Activated CD8-positive, alpha-beta memory T cell treated with anti-CD3 and anti-CD28 coated beads, Interleukin-2, amount 50 U/mL, for 48 hours (primary cell): ENCODE measurements at places on chromosomes 2 and 18.

DNA sequence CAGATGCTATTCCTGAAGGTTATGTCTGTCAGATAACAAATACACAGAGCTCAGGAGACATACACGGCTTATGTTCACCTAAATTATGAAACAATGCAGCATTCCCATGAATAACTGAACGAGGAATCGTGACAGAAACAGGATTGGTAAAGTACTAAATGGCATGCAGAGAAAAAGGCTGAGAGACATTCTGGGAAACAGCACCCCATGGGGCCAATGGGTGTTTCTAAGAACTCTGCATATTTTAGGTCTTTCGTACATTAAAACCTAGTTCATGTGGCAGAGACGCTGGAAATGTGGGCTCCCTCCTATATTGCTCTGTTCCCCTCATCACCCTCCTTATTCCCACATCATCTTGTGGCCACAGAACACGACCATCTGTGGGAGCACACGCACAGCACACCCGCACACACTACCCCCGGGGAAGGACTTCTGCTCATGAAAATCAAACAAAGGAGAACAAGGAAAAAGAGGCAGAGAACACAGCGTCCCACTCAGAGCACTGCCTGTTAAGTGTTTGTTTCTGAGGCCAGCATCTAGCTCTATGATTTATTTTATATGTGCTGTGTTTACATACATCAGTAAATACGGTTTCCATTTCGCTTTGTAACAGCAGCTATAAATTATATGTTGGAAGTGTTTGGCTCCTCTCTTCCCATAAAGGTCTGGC lies 143.6 kb downstream of the AFF3 start:
- no peak for DNase-seq

DNA sequence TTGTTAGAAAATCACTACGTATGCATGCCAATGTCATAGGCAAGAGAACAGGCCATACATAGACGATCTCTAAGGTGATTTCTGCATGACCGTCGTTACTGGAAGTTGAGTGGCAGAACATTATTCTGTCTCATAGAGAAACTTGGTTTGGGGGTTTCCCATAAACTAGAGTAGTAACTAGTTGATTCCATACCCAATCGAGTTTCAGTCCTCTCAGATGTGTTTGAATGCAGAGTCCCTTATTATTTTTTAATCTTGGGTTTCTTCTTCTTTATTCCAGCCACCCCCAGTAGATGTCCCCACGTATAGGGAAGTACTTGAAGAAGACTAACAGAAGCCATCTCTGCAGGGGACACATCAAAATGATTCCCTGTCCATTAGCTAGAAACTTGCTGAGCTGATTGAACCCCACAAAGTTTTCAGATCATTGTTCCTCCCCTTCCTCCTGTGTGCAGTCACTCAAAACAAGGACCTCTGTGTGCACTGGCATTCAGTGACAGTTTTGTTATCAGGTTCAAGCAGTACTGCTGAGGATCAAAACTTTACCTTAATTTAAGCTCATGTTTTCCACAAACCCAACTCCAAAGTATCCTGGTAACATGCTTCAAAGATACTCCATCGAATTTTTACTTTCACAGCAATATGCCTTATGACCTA lies 68.4 kb upstream of the CDCA7 start:
- no peak for DNase-seq

DNA sequence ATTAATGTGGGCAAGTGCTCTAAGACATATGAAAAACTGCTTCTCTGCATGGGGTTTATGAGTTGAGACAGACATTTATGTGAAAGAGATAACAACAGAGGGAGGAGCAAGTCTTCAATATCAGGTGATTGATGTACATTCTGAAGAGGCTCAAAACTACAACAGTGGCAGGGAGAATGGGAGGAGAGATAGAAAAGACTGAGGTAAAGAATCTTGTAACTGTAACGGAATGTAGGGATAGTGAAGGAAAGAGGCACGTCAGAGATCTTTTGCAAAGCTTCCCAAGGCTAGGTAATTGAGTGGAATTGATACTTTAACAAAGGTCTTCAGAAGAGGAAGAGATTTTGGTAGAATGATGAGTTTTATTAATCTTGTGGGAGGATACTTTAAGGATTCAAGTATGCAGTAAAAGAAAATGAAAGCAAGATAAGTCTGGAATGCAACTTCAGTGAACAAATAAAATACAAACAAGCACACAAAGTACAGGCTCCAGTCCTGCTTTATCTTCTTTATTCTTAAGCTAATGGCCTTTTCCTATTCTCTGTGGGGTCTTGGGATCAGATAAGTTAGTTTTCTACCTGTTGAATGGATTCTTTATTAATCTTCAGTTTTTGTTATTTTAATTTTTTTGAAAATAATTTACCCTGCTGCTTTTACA lies 15.0 kb downstream of the SMAD4 start:
- DNase-seq = no peak

- peak; percentile 40 for DNase-seq
These were observed 59.7 kb downstream of the CIB4 start for GRCh38 chr2:26581266-26581990.

DNA sequence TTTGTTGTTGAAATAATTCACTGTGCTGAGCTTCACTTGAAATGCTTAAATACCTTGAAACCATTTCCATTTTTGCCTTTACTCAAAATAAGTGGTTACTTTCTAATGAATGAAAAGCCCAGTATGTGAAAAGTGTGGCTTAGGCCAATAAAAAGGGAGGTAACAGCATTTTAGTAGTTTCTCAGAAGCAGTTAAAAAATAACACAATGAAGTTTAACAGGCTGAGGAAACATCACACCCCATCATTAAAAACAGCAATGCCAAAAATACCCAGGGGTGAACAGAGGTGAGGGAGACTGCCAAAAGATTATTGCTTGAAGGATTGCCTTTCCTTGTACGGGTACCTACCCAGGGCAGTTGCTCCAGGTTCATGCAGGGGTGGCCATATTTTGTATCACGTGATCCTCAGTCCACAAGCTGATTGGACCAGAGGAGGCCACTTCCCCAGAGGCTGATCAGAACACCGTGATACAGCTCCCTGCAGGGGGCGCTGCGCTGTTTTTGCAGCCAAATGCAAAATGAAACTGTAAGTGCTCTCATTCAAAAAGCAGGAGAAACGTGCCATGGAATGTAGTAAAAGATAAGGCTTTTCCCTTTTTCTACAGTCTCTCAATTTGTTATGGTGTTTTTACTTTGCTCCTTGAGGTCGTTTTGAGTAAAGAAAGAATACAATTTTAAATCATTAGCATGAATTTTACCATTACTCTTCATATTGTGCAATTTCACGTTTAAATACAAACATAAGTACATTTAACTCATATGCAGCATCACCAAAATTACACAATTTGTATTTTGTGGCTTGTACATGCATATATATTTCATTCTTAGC lies 70.2 kb upstream of the SH3BP4 start:
- peak; percentile 85 for DNase-seq

DNA sequence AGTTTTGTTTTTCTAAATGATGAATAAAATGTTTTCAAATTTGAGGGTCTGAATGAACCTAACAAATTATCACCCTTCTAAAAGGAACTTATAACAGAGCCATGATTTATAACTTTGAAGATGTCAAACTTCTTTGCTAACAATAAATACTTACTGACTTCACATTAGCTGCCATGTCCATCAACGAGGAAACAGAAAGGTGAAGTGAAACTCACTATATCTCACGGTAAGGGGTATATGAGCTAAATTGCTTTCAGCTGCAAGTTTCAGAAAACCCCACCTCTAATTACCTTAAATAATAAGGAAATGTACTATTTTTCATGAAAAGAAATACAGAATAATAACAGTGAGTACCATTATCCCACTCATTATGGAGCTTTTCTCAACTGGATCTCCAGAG lies 350.8 kb upstream of the NT5C1B start:
- no peak for DNase-seq

DNA sequence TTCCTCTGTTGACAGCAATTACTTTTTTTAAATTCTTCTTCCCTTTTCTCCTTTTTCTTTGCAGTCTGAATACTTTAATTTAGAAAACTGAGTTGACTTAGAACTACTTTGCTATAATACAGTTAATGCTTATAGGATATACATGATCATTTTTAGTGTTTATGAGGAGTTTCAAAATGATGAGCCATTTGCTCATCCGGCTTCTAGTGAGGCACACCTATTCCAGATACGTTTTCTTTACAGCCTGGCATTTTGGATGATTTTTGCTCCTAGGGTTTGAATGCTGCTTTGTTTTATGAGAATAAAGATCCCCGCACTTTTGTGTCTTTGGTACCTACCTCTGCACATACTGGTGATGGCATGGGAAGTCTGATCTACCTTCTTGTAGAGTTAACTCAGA lies 52.8 kb downstream of the EIF5B start:
- DNase-seq = no peak

DNA sequence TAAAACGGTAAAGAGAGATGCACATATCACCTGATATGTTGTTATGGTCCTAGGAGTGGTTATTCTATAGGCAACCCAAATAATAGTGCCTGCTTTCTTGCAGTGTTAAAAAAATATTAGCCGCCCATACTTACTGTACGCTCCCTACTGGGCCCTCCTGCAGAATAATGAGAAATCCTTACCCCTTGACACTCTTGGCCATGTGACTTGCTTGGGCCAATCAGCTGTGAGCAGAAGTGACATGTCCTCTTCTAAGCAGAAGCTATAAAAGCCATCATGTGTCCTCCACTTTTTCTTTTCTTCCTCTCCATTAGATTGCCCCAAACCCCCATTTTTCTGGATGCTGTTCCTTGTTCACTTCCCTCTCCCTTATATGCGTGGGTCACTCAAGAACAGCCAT lies 90.5 kb upstream of the SPRED2 start:
- DNase-seq = no peak

- no peak for DNase-seq
These were observed 11.5 kb upstream of the TMEM237 start for GRCh38 chr2:201654616-201655384.

GRCh38 chr2:160139991-160140390 lies 60.1 kb downstream of the ITGB6 start:
- DNase-seq = no peak

DNA sequence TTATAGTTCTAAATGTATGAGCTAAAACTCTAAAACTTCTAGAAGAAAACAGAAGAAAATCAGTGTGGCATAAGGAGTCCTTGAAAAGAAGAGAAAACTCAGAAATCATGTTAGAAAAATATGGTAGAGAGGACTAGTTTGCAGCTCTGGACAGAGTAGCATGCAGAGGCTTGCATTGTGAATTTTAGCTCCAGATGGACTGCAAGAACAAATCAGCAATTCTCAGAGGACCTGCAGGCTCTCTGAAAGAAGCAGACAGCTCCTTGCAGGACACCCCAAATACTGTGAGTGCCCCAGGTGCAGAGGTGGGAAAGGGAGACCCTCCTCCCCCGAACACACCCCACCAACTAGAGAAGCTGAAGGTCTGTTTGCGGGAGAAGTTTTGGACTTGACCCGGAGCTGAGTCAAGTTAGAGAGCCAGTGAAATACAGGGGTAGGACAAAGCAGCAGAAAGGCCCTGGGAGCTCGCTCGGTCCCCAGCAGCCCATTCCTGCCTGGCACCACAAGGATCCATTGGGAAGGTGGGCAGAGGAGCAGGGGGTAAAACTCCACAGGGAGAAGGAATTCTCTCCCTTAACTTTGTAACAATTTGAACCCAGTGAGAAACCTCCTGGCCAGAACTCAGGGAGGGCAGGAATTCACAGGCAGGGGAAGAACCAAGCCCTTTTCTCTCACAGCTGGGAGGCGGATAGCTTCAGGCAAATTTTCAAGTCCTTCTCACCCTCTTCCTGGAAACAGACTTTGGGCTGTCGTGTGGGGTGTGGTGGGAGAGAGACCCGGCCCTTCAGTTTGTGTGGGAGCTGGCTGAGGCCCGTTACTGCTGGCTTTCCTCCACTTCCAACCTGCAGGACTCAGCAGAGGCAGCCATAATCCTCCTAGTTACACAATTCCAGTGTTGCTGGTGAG lies 216.2 kb upstream of the SLC35G4 start:
- DNase-seq = no peak

GRCh38 chr2:3001615-3002560 lies 375.7 kb downstream of the EIPR1 start:
- DNase-seq = no peak

GRCh38 chr2:85170938-85171475 lies 37.8 kb downstream of the TCF7L1 start:
- DNase-seq = no peak

GRCh38 chr2:173544641-173545363 lies 190.1 kb downstream of the CDCA7 start:
- DNase-seq = no peak

- DNase-seq = no peak
These were observed 108.3 kb downstream of the DSEL start for GRCh38 chr18:67408240-67408639.

GRCh38 chr18:27520401-27520800 lies 335.3 kb upstream of the CHST9 start:
- DNase-seq = no peak

DNA sequence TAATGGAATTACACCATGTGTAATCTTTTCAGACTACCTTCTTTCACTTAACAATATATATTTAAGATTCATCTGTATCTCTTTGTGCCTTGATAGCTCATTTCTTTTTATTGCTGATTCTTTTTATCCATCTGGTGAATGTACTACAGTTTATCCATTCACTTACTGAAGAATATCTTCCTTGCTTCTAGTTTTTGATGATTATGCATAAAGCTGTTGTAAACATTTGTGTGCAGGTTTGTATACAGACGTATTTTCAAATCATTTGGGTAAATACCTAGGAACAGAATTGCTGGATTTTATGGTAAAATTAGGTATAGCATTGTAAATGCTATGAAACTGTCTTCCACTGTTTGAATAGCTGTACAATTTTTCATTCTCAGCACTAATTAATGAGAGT lies 592.6 kb upstream of the HS6ST1 start:
- no peak for DNase-seq

- DNase-seq = no peak
These were observed 83.3 kb upstream of the EPAS1 start for GRCh38 chr2:46213906-46214305.

GRCh38 chr2:10911291-10912075 lies at the start of gene KCNF1:
TSS of gene KCNF1 (plus strand) at chr2:10911934. CDS start at chr2:10912427, 493 bp downstream.
- DNase-seq = no peak

DNA sequence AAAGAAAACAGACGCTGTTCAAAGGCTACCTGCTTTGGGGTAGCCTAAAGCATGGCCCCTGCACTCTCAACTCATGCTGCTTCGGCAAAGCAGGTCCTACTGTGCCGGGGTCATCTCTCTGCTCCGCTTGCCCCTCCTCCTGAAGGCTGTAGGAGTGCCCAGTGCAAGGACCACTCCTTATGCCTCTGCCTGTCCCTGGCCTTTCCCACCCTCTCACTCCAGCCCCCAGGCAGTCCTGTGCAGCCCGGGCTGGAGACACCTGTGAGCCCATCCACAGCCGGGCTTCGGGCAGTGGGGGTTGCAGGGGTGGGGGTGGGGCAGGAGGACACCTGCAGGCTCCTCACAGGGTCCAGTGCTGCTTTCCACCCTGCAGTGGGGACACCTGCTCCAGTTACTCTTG lies 69.1 kb downstream of the ACKR3 start:
- DNase-seq = peak; percentile 37

- no peak for DNase-seq
These were observed 523.5 kb downstream of the LRRTM4 start for GRCh38 chr2:76998704-76999103.

DNA sequence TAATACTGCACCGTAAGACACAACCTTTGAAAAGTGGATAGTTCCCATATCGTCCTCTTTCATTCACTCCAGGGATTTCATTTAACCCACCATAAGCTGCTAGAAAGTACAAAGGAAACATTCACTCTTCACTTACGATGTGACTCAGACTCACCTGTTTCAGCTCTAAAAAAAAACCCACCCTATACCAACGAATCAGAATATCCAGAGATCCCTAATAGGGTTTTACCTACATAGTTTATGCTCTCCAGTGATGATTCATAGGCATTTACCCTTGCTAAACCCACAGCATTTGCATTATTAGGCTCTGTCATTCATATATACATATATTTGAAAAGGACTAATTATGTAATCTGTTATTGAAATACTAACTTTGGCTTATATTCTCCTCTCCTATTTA lies 60.2 kb downstream of the PRPF40A start:
- no peak for DNase-seq
